Activated T-cell treated with anti-CD3 and anti-CD28 coated beads, Interleukin-2, amount 50 U/mL, for 72 hours (primary cell): ENCODE measurements at places on chromosomes 16 and 17. TPM values are rescaled to one million over a fixed set of nuclear protein-coding genes. Genes with fewer than 3 reads are reported as not detected.
A peak's percentile ranks its signal among the peaks of the same experiment; 100 is the strongest.

GRCh38 chr16:50274326-50275097 is 8.2 kb downstream of the ADCY7 start:
- peak overlapping the region; percentile 96 for H3K4me3 ChIP-seq
- peak overlapping the region; percentile 99 for H3K27ac ChIP-seq
- H3K4me1 ChIP-seq: peaks cover 95% of the 10 kb centered on the region
- peaks cover 13% of the 10 kb centered on the region for H3K36me3 ChIP-seq
- peak; percentile 67 for DNase-seq

- H3K4me3 ChIP-seq: no peak overlapping the region
- H3K4me1 ChIP-seq: peaks cover 18% of the 10 kb centered on the region
- H3K27ac ChIP-seq: no peak overlapping the region
- no peaks in the 10 kb centered on the region for H3K27me3 ChIP-seq
- DNase-seq: no peak
Measured at GRCh38 chr16:67963292-67963661, 5.2 kb downstream of the SLC12A4 start.

- H3K4me1 ChIP-seq: peaks cover 9% of the 10 kb centered on the region
- no peak overlapping the region for H3K27ac ChIP-seq
- H3K27me3 ChIP-seq: no peaks in the 10 kb centered on the region
- no peak overlapping the region for H3K4me3 ChIP-seq
- no peaks in the 10 kb centered on the region for H3K36me3 ChIP-seq
- no peak for DNase-seq
Measured at GRCh38 chr17:83154311-83155127, 75.1 kb downstream of the METRNL start.

Gene ABCA9
- total RNA-seq: 0.09 TPM

GRCh38 chr17:66540131-66540781 is 237.8 kb downstream of the PRKCA start:
- no peaks in the 10 kb centered on the region for H3K27me3 ChIP-seq
- no peak overlapping the region for H3K27ac ChIP-seq
- peaks cover 69% of the 10 kb centered on the region for H3K4me1 ChIP-seq
- no peak overlapping the region for H3K4me3 ChIP-seq
- no peak for DNase-seq

Gene SEZ6
- not detected for total RNA-seq

GRCh38 chr17:35372846-35373533 is 431 bp downstream of the SLFN11 start:
- H3K27ac ChIP-seq: peak overlapping the region; percentile 100

Gene CRISPLD2
- total RNA-seq: 0.38 TPM

DNA sequence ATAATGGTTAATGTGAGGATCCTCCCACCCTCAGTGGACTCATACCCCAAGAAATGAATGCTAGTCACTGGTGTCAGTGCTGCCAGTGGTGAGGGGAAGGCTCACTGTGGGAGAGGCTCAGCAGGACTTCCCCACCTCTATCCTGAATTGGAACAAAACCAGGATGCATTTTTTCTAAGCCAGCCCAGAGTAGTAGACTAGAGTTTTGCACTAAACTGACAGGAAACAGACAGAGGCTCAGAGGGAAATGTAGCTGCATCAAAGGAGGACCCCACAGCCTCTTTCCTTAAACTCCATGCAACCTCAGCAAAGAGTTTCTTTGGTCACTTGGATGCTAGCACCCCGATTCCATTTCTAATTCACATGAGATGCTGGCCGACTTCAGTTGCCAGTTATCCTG is 10.7 kb upstream of the SKAP1 start:
- H3K4me1 ChIP-seq: peaks cover 96% of the 10 kb centered on the region
- peak overlapping the region; percentile 89 for H3K27ac ChIP-seq
- DNase-seq: no peak
- no peaks in the 10 kb centered on the region for H3K36me3 ChIP-seq

DNA sequence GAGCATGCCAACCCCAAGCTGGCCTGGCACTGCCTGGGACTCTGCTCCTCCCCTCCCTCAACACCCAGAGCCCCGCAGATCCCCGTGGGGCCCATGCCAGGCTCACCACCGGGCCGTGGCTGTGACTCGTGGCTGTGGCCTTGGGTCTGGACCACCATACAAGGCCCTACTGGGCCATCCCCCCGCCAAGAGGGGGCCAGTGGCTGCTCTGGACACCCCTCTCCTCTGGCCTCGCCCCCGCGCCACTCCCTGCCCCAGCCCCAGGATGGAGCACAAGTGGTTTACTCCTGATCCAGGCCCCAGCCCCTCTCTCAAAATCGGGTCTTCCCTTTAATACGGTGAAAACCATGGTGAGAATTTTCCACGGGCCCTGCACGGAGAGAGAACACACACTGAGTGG is 3.0 kb downstream of the PABPN1L start:
- H3K27me3 ChIP-seq: no peaks in the 10 kb centered on the region
- H3K36me3 ChIP-seq: no peaks in the 10 kb centered on the region
- H3K4me3 ChIP-seq: no peak overlapping the region

Gene NEUROD2
- total RNA-seq: not detected
